Fibroblast of skin of left biceps (primary cell): ENCODE measurements at places on chromosomes 16 and 17.

DNA sequence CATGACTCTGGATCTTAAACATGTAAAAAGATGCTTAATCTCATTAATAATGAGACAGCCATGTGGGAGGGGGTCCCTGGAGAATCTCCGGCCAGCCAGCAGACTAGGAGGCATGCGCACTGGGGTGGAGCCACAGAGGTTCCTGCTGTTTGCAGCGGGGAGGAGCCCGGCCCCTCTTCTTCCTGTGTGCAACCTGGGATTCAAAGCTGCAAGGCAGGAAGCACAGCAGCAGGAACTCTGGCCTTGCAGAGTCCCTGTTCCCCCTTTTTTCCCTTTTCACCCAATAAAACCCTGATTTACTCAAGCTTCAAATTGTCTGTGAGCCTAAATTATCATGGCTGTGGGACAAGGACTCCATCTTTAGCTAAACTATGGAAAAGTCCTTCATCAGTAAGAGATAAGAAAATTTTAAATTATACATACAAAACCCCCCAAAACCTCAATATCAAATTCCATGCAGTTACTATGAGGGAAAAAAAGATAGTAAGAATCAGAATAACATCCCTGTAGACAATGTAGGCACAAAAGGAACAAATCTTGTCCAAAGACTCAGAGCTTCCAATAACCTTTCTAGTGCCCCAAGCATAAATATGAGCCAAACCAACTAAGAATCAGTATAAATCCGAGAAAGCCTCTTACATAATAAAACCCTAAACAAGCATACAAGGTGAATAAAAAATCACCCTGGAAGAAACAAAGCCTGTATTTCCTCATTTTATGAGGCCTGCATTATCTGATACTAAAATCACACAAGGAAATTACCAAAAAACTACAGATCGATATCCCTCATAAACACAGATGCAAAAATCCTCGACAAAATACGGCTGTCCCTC, 12.1 kb downstream of the CFDP1 start:
- DNase-seq, result peak; percentile 35

DNA sequence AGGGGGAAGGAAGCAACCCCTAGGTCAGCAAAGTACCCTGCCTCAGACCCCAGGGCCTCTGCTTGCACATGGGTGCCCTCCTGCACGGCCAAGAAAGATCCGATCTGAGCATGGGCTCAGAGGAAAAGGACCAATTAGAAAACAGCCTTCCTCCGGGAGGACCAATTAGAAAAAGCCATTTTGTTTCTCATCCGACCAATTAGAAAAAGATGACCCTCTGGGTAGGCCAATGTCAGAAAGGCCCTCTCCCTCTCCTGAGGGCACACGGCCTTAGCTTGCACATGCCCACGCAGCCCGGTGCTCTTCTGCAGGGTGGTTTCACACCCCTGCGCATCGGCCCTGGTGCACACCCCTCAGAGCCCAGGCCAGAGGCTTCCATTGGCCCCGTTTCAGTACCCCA, 5.1 kb upstream of the CISD3 start:
- no peak for DNase-seq

GRCh38 chr17:50535407-50535806, 2.9 kb downstream of the EPN3 start:
- no peak for DNase-seq

GRCh38 chr17:77771145-77771544, 187.4 kb upstream of the TNRC6C start:
- DNase-seq, result no peak

DNA sequence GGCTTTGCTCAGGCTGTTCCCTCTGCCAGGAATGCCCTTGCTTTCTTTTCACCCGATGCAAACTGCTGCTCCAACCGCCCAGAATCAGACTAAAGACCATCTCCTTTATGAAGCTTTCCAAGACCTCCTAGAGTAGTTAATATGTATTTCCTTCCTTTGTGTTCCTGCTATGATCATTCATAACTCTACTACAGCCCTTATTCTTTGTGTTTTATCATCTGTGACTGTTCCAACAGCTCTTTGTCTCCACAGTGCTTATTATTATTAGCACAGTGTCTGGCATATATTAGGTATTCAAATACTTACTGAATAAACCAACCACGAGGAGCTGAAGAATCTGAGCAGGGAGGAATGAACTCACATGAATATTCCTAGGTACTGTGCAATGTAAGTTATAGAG, 7.6 kb downstream of the PSME3IP1 start:
- DNase-seq, result no peak

DNA sequence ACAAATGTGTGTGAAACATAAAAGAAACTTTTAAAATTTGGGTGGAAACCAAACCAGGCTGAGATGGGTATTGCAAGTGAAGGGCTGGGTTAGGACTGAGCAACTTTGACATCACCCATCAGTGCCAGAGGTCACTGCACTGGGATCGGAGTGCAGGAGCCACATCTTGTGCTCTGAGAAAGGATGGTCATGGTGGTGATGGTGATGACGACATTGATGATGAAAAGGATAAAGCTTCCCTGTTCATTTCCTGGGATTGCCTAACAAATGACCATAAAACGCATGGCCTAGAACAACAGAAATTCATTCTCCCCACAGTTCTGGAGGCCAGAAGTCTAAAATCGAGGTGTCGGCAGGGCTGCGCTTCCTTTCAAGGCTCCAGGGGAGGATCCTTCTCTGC, 324.0 kb downstream of the MAF start:
- DNase-seq, result no peak

DNA sequence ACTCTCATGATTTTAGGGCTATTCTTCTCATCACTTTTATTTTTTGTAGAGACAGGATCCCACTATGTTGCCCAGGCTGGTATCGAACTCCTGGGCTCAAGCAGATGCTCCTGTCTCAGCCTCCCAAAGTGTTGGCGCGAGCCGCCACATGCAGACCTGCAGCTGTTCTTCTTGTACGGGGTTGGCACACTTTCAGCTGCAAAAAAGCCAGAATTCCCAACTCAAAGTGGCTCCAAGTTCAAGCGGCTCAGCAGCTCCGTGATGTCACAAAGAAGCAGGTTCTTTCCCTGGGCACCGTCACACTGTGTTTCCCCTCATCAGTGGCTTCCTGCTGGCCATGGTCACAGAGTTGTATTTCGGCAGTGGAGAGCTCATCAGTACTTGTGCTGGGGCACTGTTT, 6.7 kb upstream of the SBK1 start:
- no peak for DNase-seq

DNA sequence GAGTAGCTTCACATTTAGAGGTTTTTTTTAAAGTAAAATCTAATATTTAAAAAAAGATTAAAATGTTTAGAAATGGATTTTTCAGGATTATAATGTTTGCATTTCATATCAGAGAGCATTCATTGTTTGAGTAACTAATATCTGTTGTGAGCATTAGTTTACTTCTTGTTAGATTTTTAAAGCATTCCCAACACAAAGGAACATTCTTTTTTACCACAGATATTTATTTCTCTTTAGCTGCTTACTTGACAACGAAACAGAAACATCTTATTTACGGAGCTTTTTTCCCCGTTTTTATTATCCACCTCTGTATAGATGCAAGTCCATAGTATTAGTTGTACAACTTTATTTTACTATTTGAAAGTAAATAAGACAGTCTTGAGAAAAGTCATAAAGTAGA, 53.0 kb downstream of the NFAT5 start:
- DNase-seq, result no peak

GRCh38 chr16:78987666-78988065, 612.9 kb downstream of the MAF start:
- DNase-seq, result no peak

DNA sequence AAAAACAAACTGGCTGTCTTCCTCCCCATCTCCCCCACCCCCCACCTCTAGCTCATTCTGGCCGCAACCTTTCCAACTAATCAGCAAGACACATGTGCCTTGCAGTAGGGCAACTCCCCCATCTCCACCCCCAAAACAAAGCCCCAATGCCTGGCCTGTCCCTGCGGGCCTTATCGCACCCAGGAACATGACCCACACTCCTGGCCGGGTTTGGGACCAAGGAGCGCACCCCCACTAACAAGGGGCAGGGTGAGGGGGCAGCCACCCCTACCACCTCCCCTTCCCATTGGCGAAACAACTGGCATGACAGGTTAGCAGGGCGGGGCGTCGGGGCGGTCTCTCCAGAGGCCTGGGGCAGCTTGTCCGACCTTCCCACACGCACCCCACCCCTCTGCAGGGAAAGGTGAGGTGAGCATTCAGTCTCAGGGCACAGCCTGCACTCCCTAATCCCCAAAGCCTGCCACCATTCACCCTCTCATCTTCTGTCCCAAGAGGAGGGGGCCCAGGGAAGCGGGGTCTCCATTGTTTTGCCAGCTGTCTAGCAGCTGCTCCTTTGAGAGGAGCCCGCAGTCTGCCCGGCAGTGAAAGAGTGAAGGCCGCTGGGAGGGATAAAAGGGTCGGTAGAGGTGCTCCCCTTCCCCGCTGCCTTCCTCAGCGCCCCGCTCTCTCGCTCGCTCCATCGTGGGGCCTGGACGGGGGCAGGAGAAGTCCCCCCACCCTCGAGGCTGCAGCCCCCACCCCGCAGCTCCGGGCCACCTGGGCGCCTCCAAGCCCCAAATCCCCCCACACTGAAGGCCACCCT, 765 bp downstream of the MYO18A start:
- DNase-seq, result no peak

DNA sequence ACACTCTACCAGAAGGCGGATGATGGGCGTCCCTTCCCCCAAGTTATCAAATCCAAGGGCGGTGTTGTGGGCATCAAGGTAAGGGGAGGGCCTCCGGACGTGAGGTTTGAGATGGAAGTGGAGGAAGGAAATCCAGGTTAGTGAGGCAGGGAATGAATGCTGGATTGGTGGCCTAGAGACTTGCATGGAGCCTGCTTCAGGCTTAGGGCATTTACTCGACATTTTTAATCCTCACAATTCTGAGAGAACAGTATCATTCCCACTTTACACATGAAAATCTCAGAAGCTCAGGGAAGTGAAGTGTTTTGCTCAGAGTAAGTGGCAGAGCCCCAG, 2.0 kb downstream of the ALDOA start:
- no peak for DNase-seq

DNA sequence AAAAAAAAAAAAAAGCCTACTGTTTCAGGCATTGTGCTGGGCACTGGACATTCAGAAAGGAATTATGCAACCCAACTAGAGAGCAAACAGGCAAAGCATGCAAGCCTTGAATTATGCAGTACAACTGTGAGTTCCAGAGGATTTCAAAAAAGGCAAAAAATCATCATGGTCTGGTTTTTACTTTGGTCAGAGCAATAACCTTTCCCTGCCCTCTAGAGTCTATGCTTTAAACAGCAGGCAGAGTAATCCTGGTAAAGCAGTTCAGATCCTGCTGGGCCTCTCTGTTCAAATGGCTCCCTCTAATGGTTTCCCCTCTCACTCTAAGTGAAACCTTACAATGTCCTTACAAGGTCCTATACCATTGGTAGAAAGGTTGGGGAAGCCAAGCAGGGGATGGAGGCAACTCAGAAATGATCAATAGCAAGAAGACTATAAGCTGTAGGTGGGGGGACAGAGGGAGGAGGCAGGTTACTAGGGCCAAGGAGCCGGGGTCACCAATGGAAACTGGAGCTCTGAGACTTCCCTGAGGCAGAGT, 4.6 kb upstream of the TAF15 start:
- peak; percentile 79 for DNase-seq

- no peak for DNase-seq
Measured at GRCh38 chr16:1338119-1338730, 4.8 kb downstream of the BAIAP3 start.
